ENCODE measurements at places on chromosomes 2 and 18.

GRCh38 chr2:11753886-11754699, 7.7 kb downstream of the LPIN1 start:
- no peak for DNase-seq

- no peak for DNase-seq
Measured at GRCh38 chr2:162327134-162327769, 8.8 kb upstream of the IFIH1 start.

DNA sequence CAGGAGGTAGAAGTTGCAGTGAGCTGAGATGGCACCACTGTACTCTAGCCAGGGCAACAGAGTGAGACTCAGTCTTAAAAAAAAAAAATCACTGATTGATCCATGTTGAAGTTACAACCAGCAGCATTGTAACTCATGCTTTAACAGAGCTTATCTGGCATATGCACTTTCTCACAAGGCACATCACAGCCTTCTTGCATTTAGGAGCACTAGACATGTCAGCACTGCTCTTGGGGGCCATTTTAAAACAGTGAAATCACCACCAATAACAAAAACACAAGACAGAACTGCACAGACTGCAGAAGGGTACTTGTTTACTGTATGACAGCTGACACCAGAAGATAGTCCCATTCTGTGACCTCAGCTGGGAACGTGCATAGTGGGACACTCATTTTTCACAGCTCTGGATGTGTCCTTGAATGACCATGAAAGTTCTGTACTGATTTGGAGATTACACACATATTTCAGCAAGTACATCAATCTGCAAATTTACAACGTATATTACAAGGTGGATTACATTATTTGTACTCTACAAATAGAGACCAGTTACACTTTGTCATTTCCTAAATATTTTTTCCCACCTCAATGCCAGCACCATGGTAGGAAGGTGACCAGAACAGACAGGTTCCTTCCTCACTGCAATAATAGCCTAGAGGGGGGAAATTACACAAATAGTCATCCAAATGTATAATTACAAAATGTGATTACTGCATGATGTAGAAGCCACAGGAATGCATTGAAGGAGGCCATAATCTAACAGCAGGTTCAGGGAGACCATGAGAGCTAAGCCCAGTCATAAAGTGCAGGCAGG, 35.1 kb downstream of the CCBE1 start:
- DNase-seq: no peak

DNA sequence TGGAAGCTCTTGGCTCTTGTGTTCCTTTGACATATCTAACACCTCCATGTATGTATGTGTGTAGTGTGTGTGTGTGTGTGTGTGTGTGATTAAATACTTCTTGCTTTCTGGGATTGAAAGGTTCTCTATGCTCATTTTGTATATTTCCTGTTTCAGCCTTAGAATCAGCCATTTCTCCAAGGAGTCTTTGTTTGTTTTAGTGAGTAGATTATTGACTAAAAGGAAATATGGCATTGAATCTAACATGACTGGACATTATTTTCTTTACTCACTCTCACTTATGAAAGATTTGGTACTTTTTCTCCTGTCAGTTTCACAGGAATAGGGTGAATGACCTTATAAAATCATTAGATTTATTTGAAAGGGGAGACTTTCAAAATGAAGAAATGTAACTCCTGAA, 413.8 kb upstream of the SLC14A2 start:
- no peak for DNase-seq

GRCh38 chr2:169038338-169038757, 7.2 kb upstream of the ABCB11 start:
- no peak for DNase-seq

DNA sequence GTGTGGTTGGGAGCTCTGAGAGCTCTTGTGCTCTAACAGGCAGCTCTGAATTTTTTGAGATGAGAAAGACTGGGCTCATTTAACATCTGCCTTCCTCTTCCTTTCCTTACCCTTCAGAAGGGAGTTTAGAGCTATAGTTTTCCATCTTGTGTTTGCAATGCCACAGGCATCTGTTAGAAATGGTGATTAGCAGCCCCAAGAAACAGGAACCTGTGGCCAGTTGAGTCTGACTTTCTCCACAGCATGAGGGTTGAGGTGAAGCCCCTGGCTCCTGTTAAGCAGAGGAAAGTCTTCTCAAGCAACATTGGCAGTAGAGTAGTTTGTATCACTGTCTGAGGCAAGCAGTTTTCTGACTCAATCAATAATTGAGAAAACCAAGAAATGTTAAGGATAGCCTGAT, 577.4 kb downstream of the ZEB2 start:
- DNase-seq: no peak
